GM12891 (cell line): ENCODE measurements at places on chromosomes 12 and 14.

DNA sequence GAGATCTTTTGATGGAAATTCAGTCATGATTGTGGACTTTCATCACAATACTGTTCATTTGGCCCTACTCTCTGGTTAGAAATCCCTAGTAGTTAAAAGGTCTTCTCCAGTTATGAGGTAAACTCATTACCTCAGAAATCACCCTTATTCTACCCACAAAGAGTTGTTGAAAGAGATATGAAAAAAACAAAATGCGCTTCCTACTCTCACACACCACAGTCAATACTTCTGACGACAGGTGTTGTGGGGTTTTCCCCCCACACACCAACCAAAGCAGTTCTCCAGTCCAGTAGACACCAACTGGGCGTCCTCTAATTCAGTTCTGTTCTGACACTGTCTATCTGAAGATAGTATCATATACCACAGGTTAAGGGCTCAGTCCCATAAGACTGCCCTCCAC is 54.9 kb downstream of the TRMT5 start:
- DNase-seq: peak; percentile 9

DNA sequence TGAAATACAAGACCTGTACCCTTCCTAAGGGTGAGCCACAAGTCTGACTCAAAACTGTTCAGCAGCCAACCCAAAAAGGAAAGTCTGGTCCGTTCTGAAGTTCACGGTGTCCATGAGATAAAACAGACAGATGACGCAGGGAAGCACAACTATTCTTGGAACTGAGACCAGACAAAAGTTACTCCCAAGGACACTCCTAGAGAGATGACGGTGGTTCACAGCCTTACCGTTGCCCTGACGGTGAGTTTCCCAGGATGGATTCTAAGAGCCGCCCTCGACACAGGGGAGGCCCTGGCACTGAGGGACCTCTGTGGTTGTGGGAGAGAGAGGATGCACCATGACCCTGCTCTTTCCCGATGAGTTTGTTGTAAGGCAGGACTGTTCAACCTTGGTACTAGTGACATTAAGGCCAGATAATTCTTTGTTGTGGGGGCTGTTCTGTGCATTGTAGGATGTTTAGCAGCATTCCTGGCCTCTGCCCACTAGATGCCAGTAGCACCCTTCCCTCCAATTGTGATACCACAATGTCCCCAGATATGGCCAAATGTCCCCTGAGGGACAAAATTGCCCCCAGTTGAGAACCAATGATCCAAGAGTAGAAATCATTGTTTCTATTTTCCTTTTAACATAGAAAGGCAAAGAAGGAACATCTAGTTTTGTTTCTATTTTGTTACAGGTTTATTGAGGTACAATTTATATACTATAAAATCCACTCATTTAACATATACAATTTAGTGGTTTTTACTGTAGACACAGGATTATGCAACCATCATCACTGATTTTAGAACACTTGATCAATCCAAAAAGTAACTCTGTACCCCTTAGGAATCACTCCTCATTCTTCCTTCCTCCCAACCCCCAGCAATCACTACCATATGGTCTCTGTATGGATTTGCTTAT is 23.0 kb downstream of the OR10P1 start:
- no peak for DNase-seq

DNA sequence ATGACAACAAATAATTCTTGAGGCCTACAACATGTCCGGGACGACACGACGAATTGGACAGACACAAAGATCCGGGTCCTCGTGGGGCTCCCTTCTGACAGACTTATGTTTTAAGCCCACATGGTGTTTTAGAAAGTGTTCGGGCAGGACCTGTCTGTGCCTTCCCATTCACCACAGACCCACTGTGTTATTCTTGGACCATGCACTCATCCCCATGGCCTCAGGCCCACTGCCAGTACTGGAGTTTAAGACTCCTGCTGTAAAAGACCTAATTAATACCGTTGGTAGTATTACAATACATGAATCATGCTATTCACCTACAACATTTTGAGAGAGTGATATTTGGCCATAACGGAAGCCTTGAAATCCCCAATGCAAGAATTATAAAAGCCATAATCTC is 20.0 kb downstream of the SLC15A4 start:
- DNase-seq: no peak

DNA sequence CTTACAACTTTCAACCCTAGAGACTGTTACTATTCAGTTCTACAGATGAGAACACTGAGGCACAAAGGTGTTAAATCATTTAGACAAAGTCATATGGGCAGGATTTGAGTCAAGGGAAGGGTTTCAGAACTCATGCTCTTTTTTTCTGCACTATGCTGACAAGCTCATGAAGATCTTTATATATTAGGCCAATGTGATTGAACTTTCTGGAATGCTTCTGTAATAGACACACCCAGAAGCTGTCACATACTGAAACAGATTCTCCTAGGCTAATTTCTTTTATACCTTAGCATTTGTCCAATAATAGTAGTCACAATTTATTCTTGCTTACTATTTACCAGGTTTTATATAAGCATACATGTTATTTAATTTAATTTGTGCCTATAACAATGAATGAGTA is 164.0 kb downstream of the ALG10B start:
- no peak for DNase-seq

DNA sequence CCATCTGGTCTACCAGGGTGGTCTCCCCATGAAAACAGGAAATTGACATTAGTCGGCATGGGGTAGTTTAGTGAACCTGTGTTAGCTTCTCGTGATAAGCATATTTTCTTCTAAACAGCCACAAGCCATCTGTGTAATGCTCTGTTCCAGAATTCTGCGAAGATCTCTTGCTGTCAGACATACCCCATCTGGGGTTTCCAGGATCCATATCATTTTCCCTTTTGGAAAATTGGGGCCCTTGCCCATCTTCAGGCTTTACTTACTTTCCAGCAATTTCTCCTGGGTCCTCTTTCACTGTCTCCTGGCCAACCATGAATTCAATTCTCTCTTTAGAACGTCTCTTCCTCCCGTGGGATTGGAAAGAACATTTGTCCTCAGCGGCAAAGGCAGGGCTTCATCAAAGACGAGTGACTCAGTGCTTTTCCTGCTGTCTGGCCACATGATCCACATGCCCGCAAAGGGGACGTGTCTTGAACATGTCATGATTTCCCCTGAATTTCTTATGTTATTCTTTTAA is 21.4 kb upstream of the NCOR2 start:
- no peak for DNase-seq

DNA sequence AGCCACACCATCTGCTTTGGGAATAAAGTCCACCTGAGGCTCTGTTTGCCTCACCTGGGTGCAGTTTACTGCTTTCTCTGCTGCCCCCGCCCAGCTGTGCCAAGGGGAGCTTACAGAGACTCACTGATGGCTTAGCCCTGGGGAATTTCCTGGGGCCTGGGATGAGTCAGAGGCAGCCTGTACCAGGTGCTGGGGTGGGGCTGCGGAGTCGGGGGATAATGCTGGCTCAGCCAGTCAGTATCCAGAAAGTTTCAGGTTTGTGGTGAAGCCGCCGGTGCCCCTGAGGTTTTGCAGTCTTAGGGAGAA is 22.3 kb downstream of the PLEKHG3 start:
- no peak for DNase-seq

- DNase-seq: no peak
These were observed 42.9 kb downstream of the CMAS start for GRCh38 chr12:22088886-22089285.

DNA sequence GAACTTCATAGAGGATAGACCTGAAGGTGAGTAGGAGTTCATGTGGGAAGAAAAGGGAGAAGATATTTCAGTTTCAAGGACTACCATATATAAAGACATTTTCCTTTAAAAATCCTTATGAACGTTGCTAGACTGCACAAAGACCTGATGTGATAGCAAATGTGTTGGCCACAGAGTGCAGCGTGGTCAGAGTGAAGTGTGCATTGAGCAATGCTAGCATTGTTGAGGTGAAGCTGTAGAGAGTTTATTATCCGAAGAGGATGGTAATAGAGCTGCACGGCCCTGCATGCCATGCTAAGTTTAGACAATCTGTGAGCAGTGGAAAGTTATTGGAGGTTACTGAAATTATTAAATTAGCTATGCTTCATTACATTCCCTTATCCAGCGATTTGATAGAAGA is 413.0 kb downstream of the CCDC91 start:
- DNase-seq: no peak

DNA sequence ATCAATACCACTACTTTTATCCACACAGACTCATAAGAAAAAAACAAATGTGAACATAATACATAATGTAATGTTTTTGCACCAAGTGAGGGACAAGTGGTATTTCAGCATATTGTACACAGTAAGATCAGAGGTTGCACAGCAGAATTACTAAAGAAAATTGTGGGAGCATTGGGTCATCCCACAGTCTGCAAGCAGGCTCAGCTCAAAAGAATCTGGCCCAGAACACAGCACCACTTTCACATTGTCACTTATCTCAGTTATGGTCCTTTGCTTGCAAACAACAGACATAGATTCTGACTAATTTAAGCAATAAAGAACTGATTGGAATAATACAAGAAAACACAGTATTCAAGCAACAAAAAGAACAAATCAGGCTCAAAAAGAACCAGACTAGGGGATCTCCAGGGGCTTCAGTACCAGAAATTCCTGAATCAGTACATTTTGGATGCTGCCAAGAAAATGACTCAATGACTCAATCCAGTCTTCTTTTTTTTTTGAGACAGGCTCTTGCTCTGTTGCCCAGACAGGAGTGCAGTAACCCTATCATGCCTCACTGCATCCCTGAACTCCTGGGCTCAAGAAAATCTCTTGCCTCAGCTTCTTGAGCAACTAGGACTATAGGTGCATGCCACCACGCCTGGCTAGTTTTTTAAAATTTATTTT is 42.9 kb upstream of the EEA1 start:
- no peak for DNase-seq

DNA sequence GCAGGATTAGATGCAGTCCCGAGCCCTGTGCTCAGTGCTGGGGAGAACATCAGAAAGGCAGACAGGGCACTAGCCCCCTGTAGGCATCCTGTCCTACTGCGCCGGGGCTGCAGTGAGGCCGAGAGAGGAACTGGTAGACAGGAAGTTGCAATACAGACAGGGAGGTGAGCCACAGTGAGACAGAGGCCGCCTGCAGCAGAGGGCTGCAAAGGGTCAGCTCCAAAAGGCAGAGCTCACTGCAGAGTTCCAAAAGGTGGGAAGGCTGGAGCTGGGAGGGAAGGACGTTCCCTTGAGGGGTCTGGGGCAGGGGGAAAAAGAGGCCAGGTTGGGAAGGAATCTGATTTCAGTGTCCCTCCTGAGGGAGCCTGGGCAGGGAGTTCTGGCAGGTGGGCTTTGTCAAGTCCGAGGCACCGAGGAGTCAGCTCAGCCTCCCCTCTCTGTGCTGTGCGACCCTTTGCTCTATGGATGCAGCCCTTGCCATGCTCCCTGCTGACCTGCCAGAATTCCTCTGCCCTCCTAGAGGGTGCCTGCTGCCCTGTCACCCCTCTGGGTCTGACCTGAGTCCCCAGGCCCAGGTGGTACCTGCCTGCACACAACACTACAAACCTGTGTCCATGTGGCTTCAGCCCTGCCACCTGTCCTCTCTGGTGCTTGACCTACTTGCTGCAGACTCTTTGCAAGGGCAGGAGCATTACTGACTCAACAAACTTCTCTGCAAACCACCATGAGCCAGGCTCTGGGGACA is 63.5 kb downstream of the PRMT8 start:
- no peak for DNase-seq

DNA sequence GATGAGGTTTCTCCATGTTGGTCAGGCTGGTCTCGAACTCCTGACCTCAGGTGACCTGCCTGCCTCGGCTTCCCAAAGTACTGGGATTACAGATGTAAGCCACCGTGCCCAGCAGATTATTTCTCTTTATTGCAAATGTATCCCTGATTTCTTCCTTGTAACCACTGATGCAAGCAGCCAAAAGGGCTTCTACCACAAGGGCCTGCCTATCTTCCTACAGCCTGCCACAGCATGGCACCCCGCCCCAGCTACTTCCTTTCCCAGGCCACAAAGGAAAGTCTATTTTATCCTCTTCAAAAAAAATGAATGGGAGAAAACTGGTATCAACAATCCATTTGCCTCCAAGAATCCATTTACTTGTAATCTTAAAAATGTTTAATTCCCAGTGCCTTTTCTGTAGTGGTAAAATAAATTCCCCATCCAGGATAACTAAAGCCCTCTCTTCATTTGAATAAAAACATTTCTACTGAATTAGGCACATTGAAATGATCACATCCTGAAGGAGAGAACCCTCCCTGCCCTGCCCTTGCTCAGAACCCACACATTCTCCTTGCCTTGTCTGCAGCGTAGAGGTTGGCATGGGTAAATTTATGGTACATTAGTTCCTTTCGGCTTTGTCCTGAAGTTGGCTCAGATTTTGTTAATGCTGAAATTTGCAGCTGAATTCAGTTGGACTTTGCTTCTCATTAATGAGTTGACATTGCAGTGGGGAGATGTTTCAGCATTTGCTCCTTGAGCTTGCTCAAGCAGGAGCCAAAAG is 19.2 kb downstream of the GPHB5 start:
- DNase-seq: no peak

DNA sequence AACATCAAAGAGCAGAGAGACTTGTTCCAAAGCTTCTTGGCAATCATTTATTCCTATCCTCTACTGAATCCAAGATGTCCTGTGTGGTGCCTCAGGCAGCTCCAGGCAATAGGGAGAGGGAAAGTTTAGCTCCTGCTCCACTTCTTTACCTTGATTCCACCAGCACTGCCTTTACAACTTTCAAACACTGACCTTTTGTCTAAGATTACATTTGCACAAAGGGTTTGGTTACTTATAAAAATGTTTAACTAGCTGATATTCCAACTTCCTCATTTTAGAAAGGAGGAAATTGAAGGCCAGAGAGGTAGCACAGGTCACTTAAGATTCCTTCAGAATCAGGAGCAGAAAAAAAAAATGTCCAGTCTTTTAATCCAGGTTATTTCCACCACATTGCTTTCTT is 192.7 kb downstream of the BTG1 start:
- DNase-seq: no peak

- DNase-seq: no peak
These were observed 247.1 kb downstream of the AKAP6 start for GRCh38 chr14:32576088-32576795.

DNA sequence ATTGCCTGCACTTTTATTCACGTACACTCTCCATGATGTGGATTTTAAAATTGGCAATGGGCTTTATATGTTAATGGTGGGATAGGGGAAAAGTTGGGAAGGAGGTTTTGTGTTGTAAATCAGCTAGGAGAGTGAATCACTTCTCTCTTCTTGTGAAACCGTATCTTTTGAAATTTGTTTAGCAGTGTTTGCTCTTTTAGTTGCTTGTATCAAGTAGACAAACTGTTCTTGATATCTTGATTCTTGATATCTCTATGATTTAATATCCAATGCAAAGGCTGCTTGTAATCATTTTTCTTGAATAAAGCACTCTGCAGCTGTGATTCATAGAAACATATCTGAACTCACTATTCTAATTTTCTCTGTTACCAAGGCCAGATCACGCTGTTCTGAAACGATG is 615.1 kb downstream of the CCER1 start:
- DNase-seq: no peak

DNA sequence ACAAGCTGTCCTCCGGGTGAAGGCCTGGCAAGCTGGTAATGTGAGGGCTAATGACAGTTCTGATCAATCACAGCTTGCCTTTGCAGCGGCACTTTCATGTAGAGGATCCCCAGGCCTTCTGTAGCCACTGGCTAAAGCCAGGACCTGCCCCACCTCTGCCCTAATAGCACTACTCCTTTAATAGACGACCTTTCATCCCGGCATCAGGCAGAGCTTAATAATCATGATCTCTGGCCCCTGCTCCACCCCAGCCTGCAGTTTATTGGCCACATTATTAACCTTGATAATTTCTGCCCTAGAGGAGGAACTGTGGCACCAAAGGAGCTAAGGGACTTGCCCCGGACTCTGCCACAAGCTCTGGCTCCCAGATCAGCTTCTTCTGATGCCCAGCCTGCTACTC is 142.3 kb upstream of the TBX3 start:
- DNase-seq: no peak
